ENCODE measurements at places on chromosomes 13 and 19.

DNA sequence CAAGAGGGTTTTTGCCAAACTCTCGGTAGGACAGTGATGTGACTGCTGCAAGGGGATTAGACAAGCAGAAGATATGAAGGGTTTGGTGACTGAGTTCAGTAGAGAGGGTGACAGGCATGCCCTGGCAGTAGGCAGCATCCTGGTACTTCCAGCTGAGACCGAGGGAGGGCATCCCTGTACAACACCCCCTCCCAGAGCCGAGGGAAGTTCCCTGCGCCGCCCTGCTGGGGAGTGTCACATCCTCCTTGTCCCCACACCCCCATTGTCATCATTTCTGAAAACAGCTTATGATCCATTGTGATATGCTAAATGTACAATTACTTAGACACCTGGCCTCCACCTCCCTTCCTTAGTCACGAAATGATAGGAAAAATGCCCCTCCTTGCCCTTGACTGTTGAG, 14.6 kb downstream of the ZNF544 start:
- DNase-seq = no peak

DNA sequence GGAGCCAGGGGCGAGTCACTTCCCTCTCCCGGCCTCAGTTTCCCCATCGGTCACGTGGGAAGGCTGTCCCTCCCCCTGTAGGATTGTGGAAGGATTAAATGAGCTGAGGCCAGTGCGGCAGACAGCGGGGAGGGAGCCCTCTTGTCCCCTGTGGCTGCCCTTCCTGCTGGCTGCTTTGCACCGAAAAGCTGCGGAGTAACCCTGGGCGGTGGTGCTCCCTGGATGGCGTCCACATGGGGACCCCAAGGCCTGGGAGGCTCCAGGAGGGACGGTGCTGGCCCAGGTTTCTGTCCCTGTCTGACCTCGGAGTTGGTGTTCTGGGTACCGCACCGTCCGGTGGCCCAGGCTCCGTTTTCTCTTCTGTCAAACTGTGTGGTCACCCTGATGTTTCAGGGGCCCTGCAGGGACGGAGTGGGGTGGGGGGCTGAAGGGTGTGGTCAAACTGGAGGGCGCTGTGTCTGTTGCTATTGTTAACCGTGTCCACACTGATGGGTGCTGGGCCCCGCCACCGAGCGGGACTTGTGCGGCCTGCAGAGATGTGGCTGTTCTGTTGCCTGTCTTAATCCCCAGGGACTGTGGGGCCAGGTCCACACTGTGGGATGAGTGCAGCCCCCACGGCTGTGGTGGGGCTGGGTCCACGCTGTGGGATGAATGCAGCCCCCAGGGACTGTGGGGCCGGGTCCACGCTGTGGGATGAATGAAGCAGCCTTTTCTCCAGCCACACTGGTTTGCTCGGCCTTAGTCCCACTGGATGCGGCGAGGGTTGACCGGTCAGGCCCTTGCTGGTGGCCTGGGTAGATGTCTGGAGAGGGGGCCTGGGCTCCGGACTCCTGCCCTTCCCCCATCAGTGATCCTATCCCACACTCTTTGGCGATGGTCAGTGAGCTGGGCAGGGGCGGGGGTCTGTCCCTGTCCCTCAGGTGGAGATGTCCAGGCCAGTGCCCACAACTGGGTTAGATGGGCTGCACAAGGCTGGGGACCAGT, 6.9 kb downstream of the GNA11 start:
- DNase-seq = peak; percentile 50

- peak; percentile 65 for DNase-seq
Measured at GRCh38 chr19:17703824-17704463, 15.3 kb upstream of the MAP1S start.

GRCh38 chr13:30143666-30144400, 163.5 kb downstream of the KATNAL1 start:
- DNase-seq = no peak

- peak; percentile 48 for DNase-seq
Measured at GRCh38 chr19:38057959-38058690, 151.1 kb downstream of the SIPA1L3 start.

DNA sequence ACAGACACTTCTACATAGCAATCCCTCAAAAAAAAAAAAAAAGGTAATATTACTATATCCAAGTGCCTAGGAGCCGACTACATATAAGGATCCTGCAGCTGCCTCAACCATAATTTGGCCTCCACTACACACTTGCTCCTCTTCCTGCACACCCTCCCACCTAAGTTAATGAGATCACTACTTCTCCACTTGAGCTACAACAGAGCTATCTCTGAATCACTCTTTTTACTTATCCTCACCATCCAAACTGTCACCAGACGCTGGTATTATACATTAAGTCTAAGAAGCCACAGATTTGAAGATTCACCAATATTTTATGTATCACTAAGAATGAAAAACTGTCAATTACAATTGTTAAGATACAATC, 8.3 kb downstream of the OBI1 start:
- no peak for DNase-seq

DNA sequence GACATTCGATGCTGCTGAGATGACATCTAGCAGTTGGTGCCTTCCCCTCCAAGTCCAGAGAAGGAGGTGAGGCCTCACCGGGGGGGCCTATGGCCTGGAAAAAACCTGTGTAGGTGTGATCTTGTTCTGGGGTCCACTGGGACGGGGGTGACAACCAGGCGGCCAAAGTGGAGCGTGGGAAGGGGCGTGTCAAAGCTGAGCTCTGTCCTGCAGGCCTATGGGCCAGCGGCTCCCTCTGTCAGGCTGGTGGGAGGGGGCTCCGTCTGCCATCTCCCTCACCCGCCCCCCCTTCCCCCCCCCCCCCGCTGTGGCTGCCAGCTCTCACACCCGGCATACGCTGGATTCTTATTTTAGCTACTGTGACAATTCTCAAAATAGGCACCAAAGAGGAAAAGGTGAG, 56.7 kb upstream of the UQCRFS1 start:
- DNase-seq = no peak

DNA sequence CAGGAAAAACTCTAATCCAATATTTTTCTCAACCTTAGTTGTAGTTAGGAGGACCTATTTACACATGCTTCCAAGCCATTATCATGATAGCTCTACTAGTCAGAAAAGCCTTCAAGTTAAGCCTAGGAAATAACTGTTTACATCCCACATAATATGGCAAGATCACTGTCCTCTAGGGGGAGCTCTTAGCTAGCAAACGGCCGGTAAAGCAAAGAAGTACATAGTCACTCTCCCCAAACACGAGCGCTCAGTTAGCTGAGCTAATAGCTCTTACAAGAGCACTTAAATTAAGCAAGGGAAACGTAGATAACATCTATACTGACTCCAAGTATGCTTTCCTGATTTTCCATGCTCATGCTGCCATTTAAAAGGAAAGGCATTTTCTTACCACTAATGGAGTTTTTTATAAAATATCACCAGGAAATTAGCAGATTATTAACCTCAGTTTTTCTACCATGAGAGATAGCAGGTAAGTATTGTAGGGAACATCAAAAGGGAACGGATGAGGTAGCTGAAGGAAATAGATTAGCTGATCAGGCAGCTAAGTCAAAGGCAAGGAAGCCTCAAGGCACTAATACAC, 100.6 kb upstream of the PABPC3 start:
- peak; percentile 70 for DNase-seq

- DNase-seq = no peak
Measured at GRCh38 chr19:5575590-5575989, 7.8 kb upstream of the TINCR start.

- no peak for DNase-seq
Measured at GRCh38 chr19:30341611-30342201, 30.5 kb upstream of the ZNF536 start.

GRCh38 chr19:21838646-21839045, 2.7 kb upstream of the ZNF43 start:
- DNase-seq = no peak

GRCh38 chr19:39237200-39238184, 7.3 kb downstream of the IFNL3 start:
- peak; percentile 42 for DNase-seq

- DNase-seq = no peak
Measured at GRCh38 chr13:21619633-21620220, 15.8 kb upstream of the MICU2 start.

- no peak for DNase-seq
Measured at GRCh38 chr13:49995625-49996101, 1.2 kb upstream of the TRIM13 start.

DNA sequence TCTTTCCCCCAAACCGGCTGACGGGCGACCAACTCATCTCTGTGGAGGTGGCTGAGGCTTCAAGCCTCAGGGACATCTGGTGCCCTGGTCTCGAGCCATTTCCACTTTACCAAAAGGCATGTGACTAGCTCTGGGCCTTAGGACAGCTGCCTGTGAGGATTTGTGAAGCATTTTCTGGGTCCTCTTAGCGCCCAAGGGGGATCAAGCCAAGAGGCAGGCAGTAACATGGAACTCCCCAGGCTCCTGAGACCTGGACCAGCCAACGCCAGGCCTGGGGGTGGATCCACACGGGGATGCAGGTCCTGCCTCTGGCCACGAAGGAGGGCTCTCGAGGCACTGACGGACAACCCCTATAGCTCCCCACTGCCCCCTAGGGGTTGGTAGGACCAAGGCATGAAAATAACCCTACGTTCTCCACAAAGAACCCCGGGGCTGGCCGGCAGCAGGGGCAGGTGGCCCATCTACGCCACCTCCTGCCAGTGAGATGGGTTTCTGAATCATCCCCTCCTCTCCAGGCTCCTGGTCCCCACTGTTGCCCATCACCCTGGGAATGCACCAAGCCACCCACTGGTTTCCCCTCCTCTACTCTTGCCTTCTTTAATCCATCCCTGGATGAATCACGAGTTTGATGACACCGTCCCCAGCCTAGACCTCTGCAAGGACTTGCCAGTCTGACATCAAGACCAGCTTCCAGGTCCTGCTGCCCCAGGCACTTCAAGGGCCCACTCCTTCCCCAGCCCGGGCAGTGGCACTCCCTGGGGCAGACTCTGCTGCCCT, 7.0 kb upstream of the MYDGF start:
- DNase-seq = peak; percentile 60

DNA sequence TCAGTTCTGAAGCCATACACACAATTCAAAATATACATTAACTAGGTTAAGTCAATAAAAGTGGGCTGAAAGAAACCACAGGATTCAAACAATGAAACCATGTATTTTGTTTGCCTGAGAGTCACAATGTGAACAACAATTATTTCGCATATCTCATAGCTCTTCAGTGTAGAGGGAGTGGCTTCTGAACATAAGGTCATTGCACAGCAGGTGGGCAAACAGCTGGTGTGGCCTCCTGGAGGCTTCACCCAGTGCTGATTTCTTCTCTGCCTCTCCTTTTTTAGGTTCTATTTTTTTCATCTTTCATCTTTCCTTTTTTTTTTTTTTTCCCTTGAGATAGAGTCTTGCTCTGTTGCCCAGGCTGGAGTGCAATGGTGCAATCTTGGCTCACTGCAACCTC, 40.4 kb upstream of the ZNF254 start:
- no peak for DNase-seq

GRCh38 chr13:74187564-74187963, 53.4 kb upstream of the KLF12 start:
- no peak for DNase-seq

- DNase-seq = no peak
Measured at GRCh38 chr13:78376033-78376432, 227.3 kb downstream of the POU4F1 start.

- no peak for DNase-seq
Measured at GRCh38 chr13:30125422-30126073, 181.8 kb downstream of the KATNAL1 start.

- DNase-seq = no peak
Measured at GRCh38 chr13:75556961-75557360, 7.4 kb downstream of the UCHL3 start.

- DNase-seq = no peak
Measured at GRCh38 chr19:55636723-55637122, 4.1 kb upstream of the ZNF580 start.

DNA sequence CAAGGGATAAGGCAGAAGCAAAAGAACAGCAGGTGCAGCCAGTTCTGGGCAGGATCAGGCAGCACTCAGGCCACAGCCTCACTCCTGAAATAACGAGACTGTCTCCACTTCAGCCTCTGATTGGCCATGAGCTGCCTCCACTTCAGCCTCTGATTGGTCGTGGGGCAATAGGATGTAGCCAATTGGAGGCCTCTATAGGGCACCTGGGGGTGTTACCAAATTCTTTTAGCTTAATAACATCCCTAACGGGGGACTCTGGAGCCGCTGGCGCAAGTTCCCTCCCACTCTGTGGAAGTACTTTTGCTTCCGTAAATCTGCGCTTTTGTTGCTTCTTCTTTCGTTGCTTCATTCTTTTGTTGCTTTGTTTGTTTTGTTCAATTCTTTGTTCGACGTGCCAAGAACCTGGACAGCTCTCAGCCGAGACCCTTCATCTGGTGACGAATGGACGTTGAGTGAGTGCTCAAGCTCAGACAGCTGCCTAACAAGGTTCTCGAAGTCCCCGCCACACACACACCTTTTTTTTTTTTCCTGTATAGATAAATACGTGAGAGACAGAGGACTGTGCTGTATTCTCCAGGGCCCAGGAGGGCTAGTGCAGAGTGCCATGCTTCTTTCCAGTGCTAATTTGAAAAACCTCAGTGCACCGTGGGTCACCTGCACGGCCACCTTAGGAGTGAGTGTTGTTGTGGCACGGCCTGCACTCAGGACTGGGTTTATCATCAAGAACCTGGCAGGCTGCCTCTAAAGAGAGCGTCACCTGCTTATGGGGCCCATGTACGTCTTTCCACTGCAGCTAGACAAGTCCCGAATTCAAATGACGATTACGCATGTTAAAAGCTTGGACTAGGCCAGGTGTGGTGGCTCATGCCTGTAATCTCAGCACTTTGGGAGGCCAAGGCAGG, 32.0 kb upstream of the TUBGCP3 start:
- DNase-seq = peak; percentile 78

DNA sequence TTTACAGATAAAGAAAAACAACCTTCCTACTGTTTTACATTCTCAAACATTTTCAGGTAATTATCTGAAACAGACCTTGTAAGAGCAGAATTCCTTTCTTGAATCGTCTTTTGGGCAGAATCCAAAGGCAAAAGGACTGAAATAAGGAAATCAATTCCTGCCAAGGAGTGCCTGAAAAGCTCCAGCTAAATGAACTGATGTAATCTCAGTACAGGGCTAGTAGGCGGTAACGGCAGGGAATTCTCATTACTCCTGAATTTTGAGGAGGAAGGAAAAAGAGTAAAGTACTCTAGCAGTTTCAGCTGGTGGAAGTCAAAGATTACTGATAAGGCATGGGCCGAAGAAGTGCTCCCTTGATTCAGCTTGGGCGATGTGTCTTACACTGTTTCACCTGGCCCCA, 168.4 kb downstream of the PCDH9 start:
- DNase-seq = no peak

DNA sequence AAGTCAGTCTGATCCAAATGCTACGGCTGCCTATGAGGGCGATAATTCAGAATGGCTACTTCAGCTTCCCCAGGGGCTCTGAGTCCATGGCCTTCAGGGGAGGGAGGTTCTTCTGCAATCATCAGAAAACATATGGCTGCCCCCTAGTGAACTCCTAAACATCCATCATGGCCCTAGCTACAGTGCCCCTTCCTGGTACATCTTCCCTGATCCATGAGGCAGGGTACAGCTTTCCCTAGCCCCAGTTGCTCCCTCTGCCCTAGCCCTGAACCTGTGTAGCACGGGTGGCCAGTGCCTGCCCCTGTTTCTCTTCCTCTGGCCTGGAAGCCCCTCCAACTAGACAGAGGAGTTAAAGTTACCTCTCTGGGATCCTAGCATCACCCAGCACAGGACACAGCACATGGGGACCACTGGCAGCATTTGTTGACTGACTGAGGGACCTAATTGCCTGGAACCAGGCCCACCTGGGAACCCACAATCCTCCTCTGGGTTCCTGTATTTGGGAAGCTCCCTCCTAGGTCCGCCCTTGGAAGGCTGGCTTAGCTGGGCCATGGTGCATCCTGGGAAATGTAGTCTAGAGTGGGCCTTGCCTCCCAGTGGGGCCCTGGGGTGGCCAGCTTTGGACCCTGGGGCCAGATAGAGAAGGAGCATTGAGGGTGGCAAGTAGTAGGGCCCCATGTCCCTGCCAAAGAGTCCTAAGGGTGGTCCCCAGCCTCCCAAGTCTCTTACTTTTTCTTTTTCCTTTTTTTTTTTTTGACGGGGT, 17.7 kb upstream of the SEMA6B start:
- no peak for DNase-seq
